ENCODE measurements at places on chromosomes 16 and 17.

DNA sequence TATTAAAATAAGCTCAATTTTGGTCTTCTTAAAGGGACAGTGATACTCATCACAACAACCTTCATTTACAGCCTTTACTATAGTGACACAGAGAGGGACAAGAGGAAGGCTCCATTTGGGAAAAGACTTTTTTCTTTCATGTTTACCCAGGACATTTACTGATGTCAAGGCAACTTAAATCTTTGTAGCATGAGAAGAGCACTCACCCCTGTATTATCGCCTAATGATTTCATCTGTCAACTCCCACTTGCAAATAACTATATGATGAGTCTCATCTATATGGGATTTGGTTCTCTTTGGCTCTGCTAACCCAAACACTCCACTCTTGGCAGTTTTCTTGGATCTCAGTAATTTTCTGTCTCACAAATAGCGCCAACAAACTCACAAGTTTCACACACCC lies 24.1 kb downstream of the BLMH start:
- no peak for DNase-seq

GRCh38 chr17:39722965-39723848 lies 7.1 kb downstream of the MIEN1 start:
- DNase-seq: no peak

DNA sequence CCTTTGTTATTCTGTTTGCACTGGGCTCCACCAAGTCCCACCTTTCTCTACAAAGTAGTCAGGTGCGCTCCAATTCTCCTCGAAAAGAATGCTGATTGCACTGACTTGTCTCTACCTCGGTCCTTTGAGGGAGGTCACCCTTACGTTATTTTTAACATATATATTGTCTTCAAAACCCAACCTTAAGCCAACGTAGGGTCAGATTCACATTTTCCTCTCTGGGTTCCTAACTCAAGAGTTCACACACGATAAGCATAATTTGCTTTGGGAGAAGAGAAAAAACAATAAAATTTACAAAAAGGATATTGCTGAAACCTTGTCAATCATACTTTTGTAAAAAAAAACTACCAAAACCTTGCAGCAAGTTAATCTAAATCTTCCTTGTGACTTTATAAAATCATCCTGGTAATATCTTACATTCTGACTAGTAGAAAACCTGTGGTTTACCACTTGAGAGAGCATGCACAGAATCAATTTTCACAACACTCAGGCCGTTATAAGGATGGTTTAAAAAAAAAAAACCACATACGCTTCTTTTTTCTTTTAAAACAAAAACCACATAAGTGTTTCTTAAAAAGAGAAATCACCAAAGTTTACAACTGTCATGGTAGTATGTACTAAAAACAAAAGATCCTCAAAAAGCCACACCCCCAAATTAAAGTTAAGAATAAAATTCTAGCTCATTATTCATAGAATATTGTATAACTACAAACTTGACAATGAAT lies 72.2 kb upstream of the TRAP1 start:
- DNase-seq: no peak

DNA sequence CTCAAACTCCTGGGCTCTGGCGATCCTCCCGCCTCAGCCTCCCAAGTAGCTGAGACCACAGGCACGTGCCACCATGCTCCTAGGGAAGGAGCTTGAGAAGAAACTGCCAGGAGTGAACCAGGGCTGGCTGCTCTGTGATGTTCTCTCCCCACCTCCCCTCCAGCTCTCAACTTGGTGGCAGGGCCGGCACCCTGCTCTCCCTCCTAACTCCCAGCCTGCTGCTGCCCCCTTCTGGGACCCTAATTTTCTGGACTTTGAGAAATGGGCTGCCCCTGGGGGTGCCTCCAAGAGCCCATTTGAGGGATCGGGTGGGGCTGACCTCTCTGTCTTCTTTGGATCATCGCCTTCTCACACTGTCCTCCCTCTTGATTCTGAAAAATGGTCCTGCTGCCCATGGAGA lies 14.9 kb upstream of the STAT3 start:
- no peak for DNase-seq

- DNase-seq: no peak
These were observed 134.4 kb downstream of the COPRS start for GRCh38 chr17:31724619-31725018.

- no peak for DNase-seq
These were observed 290.7 kb upstream of the AXIN2 start for GRCh38 chr17:65851965-65852736.

DNA sequence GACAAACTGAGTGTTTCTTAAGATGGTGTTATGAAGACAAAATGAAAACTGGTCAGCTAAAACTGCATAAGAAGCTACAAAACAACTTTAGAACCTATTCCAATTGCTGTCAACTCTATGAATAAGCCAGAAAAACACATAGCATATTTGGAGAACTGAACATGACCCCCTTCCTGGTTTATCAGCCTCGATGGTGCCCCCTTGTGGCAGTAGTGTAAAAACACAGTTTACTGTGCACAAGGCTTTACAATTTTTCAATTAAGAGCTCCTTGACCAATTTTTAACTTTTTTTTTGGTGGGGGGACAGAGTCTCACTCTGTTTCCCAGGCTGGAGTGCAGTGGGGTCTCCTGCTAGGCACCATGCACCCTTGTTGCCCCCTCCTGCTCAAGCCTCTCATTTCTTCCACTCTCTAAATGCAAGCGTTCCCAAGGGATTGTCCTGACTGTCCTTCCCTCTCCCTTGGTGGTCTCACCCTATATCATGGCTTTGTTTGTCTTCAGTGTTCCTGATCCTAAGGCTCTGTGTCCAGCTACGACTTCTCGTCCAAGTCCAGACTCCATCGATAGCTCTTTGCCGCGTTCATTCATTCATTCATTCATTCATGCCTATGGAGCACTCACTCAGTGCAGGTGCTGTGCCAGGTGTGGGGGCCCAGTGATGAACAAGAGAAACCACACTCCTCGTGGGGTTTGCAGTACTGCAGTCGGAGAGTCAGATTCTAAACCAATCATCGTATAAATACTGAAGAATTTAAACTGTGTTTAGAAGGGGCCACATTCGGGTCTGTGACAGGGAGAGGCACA lies 7.5 kb downstream of the EIF1 start:
- DNase-seq: peak; percentile 79

DNA sequence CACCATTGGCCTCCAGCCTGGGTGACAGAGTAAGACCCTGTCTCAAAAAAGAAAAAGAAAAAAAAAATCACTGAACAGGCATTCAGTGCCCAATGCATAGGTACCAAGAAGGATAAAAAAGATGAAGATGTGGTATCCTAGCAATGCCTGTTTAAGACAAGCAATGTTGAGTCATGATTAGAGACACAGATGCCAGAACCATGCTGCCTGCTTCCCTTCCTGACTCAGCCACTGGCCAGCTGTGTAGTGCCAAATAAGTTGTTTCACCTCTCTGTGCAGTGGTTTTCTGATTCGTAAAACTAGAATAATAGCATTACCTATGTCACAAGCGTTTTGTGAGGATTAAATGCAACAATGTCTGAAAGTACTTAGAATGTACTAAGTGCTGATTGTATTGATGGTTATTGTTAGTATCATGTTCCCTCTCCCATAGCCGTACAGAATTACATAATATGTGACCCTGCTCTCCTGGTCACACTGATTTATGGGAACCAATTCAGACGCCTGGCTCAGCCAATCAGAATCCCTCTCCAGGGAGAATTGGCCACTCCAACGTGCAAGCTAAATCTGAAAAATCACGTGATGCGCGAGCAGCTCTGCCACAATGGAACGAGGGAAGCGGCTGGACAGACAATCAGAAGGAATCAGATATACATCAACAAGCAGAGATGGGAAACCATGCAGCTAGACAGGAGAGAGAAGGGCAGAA lies 241.9 kb downstream of the SLC39A11 start:
- no peak for DNase-seq

DNA sequence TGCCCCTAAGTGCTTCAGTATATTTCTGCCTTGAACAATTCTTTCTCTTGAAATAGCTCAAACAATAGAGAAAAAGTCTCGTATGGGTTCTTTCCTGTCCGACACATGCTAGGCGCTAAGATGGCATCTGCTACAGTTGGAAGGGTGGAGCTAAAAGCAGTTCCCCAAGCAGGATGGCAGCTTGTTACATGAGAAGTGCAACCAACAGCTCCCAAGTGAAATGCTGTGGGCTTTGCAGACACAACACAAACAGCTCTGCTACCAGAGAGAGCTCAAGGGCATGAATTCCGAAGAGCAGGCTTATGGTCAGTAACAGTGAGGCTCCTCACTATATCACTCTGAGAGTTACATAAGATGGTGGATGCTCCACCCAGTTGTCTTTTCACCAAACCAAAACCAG lies 83.8 kb downstream of the VPS53 start:
- DNase-seq: no peak

- DNase-seq: no peak
These were observed 16.0 kb upstream of the RASD1 start for GRCh38 chr17:17511881-17512858.

- no peak for DNase-seq
These were observed 53.7 kb downstream of the C16orf95 start for GRCh38 chr16:87263418-87264052.

GRCh38 chr17:55582897-55583296 lies 71.6 kb upstream of the SMIM36 start:
- DNase-seq: no peak

GRCh38 chr16:86031141-86031678 lies 132.2 kb downstream of the IRF8 start:
- no peak for DNase-seq

- DNase-seq: no peak
These were observed 15.0 kb upstream of the ATP2A3 start for GRCh38 chr17:3979290-3979611.

GRCh38 chr17:76449126-76449525 lies 3.8 kb downstream of the UBE2O start:
- no peak for DNase-seq

DNA sequence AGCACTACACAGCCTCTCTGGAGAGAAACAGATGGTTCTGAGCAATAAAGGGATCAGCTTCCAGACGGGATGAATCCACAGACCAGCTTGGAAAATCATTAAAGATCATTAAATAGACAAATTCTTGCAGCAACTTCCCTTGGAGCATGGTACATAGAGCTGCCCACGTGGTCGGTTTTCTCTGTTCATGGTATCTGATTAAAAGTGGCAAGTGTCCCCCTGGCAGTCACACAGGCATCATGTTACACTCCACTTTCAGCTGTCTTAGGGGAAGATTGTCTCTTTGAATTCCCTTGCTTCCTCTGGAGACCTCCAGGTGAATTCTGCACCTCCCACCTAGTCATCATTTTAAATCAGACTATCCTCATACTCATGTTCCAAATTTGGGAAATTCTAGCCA lies 92.2 kb upstream of the CACNG3 start:
- DNase-seq: peak; percentile 40

DNA sequence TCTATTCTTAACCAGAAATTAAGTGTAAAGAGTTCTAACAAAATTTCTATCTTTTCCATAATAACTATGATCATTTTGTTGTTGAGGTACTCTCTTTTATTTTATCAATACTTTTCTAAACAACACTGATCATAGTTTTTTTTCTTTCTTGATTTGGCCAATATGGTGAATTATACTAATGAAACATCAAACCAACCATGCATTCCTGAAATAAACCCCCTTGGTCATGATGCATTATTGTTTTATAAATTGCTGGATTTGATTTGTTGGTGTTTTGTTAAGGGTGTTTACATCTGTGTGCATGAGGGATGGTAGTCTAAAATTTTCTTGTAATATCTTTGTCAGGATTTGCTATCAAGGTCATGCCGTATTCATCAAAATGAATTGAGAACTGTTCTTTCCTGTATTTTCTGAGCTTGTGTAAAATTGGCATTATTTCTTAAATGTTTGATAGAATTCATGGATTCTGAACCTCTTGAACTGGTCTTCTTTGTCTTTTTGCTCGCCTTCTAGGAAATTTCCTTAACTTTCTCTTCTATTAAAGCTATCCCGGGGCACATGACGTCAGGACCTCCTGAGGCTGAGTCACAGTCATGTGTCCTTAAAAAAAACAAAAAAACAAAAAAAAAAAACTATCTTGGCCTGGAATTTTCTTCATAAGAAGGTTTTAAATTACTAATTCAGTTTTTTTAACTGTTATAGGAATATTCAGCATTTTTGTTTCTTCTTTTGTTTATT lies 3.9 kb upstream of the TRIM25 start:
- DNase-seq: no peak

- DNase-seq: no peak
These were observed 29.6 kb downstream of the NPTX1 start for GRCh38 chr17:80446645-80447405.

DNA sequence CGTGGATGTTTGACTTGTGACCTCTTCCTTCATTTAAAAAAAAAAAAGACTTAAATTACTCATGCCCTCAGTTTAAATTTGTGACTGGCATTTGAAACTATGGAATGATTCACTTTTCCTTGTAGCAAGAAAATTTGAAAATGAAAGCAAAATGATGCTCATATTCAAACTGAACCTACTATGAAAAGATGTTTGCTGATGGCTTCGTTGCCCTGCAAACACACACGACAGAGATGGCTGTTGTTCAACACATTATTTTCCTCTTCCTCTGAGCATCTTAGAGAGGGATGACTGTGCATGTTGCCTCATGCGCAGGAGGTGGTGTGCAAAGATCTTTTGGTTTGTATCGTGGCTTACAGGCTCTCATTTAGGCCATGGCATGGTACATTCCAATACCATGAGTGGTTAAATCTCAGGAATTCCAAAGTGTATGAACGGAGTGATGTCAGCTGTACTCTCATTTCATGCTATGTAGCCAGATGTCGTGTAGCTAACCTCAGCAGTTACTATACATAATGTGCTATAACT lies 164.5 kb downstream of the PRKCA start:
- no peak for DNase-seq

DNA sequence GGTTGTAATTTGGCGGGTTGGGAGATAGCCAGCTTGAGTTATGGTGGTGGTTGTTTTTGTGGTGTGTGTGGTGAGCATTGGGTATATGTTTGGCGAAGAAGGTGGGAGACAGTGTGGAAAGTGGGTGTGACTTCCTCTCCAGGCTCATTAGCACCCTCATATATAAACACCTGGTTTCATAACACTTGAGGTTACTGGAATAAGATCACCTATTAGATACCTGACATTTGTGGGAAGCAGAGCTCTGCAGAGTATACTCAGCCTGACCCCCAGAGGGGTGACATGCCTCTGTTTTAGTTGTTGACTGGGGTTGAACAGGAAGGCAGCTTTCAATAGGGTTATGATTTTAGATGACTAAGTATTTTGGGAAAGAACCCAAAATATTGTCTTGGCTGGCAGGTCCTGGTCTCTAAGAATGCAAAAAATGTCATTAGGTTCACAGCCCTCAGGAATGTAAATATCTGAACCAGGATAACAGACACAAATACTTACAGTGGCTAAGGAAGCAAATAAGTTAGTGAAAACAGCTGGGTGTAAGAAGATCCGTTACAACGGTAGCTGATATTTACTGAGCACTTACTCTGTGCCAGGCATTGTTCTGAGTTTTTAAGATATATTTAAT lies 18.3 kb upstream of the EFCAB13 start:
- no peak for DNase-seq

DNA sequence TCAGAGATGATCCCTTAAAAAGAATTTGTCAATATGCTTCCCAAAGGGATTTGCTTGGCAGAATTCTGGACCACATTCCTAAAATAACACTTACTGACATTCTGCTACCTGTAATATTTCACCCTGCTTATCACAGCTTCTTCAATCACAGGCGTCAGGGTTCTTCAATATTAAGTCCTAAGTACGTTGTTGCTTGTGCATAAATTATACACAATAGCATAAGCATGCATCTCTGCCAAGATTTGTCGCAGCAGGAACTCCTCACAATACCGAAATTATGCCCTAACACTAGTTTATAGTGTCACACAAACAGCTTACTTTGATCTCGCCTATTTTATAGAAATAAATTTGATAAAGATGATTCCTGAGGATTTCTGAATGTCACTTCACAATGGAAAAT lies 48.9 kb downstream of the UBE2G1 start:
- no peak for DNase-seq

- DNase-seq: no peak
These were observed 174.0 kb upstream of the GSE1 start for GRCh38 chr16:85438981-85439685.
